ENCODE measurements at places on chromosomes 3 and 15.

DNA sequence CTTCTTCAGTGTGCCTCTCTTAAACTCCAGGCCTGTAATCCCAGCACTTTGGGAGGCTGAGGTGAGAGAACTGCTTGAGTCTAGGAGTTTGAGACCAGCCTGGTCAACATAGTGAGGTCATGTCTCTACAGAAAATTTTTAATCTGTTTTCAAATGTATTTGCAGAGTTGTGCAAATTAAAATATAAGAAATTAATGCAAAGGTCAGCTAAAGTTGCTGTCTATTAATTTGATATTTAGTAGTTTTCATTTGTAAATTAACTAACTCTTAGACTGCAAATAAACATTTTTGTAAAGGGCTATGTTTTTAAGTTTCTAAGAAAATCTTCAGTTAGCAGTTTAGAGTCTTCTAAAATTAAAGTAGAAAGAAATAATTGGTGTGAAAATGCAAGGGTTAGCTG, 99.9 kb upstream of the TJP1 start:
- no peak for DNase-seq

GRCh38 chr15:99473981-99474906, 91.5 kb upstream of the MEF2A start:
- no peak for DNase-seq

DNA sequence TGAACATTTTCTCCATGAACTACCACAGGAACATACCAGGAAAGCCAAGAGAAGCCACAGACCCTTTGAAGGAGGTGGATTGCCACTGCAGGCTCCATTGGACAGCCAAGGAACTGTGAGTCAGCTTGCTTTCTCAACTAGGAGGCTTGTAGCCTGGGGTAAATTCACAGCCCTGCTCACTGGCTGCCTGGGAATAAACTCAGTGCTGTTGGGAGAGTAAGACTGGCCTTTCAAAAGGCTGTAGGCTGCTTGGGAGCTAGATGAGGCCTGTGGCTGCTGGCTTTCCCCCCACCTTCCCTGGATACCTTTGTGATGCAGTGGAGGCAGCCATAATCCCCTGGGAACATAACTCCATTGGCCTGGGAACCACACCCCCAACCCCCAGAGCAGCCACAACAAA, 223.5 kb upstream of the RBMS3 start:
- DNase-seq: no peak

DNA sequence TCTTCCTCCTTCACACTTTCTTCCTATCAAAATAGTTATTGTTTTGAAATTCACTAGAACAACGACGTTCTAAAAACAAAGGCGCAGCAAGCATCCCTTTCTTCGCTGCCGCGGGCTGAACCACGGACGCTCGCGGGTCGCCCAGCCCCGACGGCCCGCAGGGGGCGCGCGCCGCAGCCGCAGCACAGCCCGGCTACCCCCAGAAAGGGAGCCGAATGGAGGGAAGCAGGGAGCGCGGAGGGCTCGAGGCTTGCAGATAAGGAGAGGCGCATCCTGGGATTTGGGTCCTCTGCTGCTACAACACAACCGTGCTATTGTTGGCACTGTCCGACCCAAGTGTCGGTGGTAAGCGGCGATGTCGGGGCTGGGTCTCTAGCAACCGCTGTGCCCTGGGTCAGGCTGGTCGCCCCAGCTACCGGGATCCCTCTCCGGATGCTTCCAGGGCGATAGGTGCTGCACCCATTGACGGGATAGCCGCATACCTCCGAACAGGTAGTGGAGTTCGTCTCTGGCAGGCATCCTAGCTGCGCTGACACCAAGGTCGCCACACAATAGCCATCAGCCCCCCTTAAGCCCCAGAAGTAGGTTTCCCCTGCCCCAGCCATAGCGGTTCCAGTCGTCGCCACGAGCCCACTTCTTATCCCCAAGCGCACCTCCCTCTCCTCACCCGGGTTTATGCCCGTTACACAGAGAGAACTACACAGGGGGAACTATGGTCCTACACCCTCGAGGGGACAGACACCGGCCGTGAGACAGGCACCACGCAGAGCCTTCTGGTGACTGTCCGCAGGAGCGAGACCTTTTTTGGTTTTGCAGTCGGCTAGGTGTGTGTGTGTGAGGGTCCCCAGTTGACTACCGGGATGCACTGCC, 6.0 kb downstream of the ONECUT1 start:
- no peak for DNase-seq

DNA sequence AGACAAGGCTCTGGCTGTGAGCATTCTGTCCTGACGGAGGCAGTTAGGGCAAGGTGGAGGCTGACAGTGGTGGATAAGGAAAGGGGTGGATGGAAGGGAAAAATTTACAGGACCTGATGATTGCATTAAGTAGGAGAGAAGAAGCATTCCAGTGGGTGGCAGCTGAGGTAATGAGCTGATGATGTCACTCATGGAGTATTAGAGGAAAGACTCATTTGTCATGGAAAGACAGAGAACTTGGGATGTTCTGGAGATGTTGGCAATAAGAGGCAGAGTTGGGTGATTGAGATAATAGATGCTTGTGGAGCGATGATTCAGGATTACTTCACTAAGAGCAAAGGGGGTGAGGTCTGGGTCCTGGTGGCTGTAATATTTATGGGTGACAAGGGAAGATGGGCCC, 63.6 kb upstream of the SCN5A start:
- no peak for DNase-seq

DNA sequence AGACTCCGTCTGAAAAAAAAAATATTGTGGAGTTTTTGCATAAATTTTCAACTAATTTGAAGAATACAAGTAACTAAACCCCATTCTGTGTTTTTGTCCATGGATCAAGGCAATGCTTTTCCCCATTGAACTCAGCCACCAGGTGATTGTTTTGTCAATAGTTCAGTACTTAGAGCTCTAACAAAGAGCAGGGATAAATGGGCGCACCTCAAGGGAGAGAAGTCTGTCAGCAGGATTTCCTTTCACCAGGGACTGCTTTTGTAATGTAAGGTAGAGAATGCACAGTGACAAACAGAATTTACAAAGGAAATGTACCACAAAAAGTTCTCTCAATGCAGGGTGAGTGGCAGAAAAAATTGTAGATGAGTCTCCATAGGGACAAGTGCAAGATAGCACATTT, 10.8 kb upstream of the ATP13A5 start:
- no peak for DNase-seq

- DNase-seq: no peak
Observed at GRCh38 chr15:63800739-63801138, 33.0 kb downstream of the HERC1 start.

DNA sequence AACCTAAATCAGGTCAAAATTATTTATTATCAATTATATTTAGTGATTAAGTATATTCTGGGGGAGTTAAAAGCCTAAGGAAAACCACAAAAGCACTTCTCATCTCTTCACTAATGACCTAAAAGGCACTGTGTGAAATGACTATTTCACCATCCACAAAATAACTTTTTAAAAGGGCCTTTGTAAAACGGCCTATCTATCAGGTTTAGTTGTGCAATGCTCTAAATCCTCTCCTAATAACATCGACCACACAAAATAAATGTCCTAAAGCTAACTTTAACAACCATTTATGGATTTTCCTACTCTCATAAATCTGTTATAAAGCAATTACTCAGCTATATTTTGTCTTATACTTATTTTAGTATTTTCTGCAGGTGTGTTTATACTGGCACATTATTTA, 1066.3 kb downstream of the ROBO1 start:
- no peak for DNase-seq

DNA sequence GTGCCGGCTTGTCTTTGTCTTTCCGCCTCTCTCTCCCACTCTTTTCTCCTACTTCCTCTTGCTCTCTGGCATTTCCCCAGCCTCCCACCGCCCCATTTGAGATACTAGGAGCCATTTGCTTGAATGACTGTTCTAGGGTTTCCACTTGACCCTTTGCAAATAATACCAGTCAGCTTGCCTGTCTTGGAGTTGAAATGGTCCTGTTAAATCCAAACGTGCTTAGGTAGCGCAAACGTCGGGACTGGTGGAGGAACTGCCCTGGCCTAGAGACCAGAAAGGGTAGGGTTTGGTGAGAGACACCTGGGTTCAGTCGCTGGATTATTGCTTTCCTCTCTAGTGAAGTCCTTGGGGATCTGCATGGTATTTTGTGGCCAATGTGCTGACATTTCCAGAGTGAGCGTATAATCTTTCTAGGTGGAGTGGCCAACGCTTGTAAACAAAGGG, 10.6 kb downstream of the ZIC1 start:
- no peak for DNase-seq

DNA sequence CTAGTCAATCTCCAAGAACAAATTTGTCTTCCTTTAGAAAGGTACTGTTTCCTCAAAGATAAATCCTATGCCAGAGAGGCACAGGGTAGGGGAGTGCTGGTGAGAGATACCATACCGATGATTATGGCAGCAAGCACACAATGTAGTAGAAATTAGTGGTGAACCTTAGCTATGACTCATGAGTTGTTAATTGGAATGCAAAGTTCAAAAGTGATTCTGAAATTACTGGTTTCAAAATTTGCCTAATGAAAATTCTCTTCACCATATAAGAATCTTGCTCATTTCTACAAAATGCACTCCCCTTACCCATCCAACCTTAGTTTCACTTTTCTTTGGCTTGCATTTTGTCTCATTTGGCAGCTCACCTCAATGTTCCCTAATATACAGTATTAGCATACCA, 139.5 kb upstream of the SLC2A2 start:
- DNase-seq: no peak

DNA sequence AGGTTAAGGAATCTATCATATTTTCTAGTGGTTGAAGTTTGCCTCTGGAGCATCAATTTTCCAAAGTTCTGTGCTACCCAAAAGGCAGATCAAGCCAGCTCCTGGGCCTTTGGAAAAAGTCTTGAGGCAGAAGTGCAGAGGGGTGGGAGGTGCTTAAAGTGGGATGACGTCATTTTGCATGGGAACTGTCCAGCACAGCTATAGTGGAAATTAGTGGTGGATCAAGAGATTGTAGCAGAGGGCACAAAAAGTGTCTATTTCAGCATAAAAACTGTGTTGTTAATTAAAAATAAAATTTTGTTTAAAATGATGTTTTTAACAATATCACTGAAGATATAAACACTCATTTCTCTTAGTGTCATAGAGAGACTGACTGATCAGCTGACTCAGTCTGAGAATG, 221.9 kb downstream of the LRRN1 start:
- no peak for DNase-seq

GRCh38 chr15:99409097-99409473, 156.7 kb upstream of the MEF2A start:
- DNase-seq: peak; percentile 33

GRCh38 chr3:131361464-131362421, 19.8 kb upstream of the NUDT16 start:
- DNase-seq: peak; percentile 35

GRCh38 chr15:24858737-24859601, 95.8 kb upstream of the SNRPN start:
- DNase-seq: no peak

DNA sequence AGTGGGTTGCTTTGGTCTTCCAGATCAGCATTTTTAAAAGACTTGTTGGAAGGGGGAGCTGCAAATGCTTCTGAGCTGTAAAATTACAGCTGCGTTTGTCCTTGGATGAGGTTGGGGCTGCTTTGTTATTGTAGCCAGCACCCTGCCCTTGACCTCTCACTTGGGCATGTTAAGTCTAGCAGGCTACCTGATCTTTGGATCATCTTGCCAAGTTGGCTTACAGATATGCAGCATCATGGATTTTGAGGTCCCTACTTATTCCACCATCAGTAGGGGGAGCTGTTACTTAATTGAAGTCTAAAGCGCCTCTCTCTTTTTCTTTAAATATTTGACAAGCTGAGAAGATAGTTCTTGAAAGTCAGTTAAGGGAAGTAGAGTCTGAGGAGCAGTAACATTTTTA, 793.0 kb downstream of the MCTP2 start:
- peak; percentile 20 for DNase-seq

- DNase-seq: no peak
Observed at GRCh38 chr3:158663832-158664231, 8.6 kb downstream of the LXN start.

DNA sequence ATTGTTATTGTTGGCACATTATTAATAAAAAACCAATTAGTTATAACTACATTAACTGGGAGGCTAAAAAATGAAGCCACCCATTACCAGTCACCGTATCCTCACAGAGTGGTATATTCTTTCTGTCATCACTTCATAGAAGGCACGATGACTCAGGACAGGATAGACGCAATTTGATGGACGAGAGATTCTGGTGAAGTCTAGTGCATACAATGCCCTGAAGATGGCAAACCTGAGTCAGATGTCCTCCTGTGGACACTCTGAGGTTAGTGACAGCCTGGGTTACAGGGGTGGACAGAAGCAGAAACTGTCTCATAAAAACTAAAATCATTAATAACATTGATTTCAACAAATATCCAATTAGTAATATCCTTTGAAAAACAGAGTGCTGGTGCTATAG, 150.3 kb downstream of the SLC9A9 start:
- no peak for DNase-seq

DNA sequence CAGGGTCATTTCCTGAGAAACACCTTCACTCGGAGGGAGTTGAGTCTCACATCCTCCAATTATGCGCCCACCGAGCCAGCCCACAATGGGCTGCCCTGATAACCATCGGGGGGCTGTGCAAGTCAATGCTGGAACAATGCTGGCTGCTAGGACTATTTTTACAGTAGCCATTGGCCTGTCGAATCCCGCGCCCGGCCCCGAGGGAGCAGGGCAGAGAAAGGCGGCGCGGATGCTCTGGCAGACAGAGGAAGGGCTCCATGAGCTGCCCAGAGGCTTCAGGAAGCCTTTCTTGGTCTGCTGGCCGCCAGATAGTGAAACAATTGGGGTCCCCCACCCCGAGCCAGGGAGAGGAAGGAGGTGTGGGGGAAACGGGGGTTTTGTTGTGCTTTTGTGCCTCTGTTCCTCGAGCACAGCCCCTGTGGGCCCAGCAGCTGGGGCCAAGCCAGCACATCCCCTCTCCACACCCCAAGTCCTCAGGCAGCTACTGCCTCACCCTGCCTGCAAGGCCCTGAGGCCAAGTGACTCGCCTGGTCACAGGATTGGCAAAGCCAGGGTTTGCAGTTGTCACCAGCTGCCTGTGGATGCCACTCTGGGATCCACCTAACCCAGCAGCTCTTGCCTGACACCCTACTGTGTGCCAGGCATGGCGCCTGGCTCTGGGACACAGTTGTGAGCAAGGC, 39.0 kb downstream of the SLC6A6 start:
- DNase-seq: no peak

- no peak for DNase-seq
Observed at GRCh38 chr3:156664831-156665178, 9.6 kb upstream of the TIPARP start.

- no peak for DNase-seq
Observed at GRCh38 chr3:171986757-171987518, 52.4 kb upstream of the FNDC3B start.

DNA sequence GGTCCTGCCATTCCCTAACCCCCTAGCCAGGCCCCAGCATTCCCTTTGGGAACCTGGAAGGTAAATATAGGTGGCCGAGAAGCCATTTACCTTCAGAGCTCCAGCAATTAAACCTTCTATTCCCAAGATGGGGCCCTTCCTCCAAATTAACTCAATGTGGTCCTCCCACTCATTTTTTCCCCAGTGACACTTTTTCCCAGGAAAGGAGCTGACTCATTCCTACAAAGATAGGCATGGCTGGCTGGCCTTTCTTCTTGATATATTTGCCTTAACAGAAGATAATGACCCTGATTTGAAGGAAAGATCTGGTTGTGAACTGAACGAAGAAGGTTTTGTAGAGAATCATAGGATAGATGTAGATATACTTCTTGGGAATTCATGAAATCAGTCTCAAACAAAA, 279.0 kb upstream of the VEPH1 start:
- DNase-seq: no peak

- no peak for DNase-seq
Observed at GRCh38 chr15:45586125-45586524, 1.1 kb upstream of the BLOC1S6 start.

- no peak for DNase-seq
Observed at GRCh38 chr15:46552316-46552715, 917.5 kb downstream of the SQOR start.

Data from fibroblast of the conjunctiva (primary cell).